ENCODE measurements at places on chromosomes 16 and 17.

GRCh38 chr17:78724999-78725398 lies 57.1 kb downstream of the CYTH1 start:
- no peak for DNase-seq

DNA sequence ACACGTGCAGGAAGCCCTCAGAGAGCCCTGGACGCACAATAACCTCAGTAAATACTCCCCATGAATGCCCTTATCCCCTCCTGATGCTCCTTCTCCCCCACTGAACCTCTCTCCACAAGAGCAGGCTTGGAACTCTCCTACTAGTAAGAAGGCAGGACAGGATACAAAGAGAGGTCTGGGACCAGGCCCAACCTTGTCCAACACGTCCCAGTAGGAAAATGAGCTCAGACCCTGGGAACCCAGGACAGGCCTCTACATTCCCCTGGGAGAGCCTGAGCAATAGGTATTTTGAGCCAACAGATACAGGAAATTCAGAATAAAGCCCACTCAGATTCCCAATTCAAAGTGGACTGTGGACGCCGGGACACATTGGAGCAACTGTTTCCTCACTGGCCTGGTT lies 19.2 kb downstream of the ZNF423 start:
- no peak for DNase-seq

- DNase-seq = peak; percentile 54
These were observed 40.3 kb upstream of the TNRC6A start for GRCh38 chr16:24689128-24689527.

- peak; percentile 73 for DNase-seq
These were observed 3.3 kb downstream of the ARL4D start for GRCh38 chr17:43402078-43402477.

GRCh38 chr16:1757714-1758461 lies 13.5 kb downstream of the NME3 start:
- DNase-seq = no peak

Measured in renal cortical epithelial cell (primary cell).